ENCODE measurements at places on chromosomes 3 and 15.

DNA sequence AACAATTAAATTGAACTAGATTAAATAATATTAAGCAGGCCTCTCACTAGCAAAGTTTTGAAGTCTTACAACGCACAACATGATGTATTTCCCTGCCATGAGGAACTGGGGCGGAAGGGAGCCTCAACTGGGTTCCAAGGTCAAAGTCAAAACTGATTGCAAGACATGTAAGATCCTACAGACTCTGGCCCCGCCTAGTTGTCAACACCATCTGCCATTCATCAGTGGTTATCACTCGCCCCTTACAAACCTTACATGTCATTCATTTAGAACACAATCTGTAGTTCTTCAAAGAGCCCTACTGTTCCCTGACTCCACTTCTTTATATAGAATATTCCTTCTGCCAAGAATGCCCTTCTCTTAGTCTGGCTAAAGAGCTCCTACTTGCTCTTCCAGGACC is 10.0 kb downstream of the ATP13A3 start:
- no peak for DNase-seq

GRCh38 chr3:86225461-86225860 is 765.5 kb downstream of the VGLL3 start:
- DNase-seq: no peak

GRCh38 chr3:20013396-20013795 is 1.3 kb upstream of the PP2D1 start:
- DNase-seq: no peak

DNA sequence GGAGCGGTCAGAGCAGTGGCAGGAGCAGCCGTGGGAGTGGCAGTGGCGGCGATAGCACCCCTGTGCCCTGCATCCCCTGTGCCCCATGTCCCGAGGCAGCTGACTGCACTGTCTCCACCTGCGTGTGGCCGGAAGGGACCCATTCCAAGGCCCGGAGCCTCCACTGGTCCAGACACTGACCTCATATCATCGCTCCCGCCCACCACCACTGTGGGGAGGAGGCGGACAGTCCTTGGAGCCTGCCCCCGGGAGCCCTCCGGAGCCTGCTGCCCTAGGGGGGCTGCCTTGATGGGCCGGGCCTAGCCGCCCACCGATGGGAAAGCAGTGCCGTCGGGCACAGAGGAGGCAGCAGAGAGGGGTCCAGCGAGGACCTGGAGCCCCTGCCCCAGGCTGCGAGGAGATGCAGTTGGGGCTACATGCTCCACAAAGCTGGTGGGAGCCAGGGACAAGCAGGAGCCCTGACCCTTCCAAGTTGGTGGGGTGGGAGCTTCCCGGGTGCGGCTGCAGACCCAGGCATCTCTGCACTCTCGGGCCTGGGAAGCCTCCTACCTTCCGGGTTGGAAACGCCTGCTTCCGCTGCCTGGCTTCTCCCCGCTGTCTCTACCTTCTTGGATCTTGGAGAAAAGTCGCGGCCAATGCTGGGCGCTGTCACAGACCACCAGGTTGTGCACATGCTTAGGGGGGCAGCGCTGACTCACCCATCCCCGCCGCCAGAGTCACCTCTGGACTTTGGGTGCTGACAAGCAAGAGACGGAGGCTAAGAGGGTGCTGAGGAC is 283.2 kb upstream of the ROBO1 start:
- DNase-seq: no peak

DNA sequence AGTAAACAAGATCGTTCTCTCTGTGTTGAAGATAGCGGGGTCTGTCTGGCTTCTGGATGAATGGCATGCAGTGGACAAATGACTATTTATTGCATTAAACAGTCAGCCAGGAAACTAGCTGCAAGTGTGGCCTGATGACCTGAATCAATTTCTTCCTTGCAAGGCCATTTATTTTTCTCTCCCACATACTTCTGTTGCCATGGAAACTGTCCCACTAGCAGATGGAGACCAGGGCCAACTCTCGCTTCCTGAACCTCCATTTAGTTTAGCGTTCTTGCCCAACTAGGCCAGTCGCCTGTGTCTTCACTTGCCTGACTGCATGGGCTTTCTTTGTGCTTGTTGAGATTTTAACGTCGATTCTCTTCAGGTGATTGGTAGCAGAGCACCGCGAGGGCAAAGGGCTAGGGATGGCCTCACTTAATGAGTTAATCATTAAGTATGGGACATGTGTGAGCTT is 27.6 kb downstream of the LMCD1 start:
- no peak for DNase-seq

GRCh38 chr3:113153499-113154107 is 57.8 kb upstream of the BOC start:
- DNase-seq: no peak
